Esophagus squamous epithelium (tissue), 5 donors: ENCODE measurements at places on chromosomes 13 and 19.

DNA sequence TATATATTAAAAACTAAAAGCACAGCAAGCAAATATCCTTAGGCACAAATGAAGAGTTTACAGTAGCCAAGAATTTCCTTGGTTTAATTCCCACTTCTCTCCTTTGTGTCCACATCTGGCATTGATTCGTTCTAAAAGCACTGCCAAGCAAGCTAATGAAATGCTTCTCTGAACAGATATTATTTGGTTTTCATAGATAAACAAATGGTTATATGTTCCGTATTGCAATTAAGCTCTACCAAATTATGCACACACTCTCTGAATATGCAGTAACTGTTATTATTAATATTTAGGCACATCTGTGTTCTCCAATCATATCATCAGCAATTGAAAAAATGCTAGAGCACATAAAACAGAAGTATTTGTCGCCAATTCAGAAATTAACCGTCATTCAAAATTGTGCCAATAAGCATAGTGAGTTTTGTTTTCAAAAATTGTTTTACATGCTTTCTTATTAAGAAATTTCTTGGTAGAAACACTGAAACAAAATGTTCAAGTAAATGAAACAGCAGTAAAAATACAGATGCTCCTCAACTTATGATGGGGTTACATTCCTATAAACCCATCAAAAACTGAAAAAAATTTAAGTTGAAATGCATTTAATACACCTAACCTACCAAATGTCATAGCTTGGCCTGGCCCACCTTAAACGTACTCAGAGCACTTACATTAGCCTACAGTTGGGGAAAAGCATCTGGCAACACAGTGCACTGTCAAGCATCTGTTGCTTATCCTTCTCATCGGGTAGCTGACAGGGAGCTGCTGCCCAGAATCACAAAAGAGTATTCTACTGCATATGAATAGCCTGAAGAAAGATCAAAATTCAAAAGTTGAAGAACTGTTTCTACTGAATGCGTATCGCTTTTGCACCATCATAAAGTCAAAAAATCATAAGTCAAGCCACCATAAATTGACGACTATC lies 2134.7 kb downstream of the PCDH9 start:
- no peak for DNase-seq

DNA sequence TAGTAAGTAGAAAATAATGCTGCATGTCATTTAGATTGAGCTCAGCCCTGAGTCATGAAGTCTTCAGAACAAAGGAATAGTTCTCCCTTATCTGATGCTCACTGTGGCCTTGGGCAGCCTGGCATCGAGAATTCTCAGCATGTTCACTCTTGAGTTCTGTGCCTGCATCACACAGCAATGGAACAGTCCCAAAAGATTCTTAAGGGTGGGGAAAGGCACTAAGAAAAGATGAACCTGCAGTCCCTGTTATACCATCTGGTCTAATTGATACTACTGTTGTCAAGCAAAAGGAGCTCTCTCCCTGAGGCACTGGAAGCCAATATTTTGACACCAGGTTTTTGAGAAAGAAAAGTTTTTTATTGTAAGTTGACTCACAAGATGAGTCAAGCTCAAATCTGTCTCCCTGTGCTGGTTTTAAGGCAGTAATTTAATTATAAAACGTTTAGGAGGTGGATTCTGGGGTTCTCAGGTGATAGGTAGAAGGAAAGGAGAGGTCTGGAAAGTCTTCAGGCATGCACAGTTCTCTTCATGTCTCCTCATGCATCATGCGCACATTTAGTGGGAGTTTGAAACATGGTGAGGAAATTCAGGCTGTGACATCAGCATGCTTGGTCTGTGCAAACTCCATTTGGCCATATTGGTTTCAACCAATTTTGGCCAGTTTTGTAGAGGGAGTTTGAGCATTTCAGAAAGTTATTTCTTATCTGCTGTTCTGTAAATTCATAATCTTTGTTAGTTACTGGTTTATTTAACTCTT lies 38.1 kb upstream of the ZNF766 start:
- DNase-seq, result no peak

- DNase-seq, result no peak
These were observed 59.9 kb downstream of the ZNF724 start for GRCh38 chr19:23190341-23190740.

- DNase-seq, result no peak
These were observed 1029.6 kb downstream of the PCDH9 start for GRCh38 chr13:66200555-66200954.

DNA sequence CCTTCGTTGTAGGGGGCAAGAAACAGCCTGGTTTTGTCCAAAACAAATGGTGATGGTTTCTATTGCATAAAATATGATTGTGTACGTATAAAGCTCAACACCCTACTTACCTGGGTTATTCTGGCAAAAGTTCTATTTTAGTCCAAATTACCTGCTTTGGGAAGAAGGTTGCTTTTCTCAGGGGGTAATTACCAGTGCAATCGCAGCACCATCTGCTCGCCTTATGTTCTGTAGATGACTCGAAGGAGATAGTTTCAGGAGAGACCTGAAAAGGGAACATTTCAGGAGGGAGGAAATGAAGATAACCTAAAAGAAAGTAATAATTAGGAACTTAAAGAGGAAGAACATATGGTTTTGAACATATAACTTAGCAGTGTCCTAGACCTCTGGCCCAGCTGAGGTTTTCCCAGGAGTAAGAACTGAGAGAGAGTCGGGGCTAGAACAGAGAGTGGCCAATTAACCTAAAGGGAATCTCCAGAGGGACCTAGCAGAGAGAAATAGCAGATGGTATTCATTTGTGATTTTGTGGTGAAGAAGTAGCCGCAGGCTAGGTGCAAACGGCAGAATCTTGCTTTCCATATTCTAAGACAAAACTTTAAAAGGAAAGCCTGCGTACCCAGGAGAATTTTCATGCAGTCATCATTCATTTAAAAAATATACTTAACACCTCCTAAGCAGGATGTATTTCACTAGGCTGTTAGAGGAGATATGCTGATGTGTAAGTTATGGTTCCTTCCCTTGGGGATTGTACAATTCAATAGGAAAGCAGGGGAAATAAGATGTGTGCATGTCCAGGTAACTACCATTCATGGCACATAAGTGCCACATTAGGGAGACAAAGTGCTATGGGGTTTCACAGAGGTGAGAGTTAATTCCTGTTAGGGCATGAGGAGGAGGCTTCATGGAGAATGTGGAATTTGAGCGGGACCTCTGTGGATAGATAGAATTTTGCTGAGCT lies 113.0 kb upstream of the SLC10A2 start:
- no peak for DNase-seq

DNA sequence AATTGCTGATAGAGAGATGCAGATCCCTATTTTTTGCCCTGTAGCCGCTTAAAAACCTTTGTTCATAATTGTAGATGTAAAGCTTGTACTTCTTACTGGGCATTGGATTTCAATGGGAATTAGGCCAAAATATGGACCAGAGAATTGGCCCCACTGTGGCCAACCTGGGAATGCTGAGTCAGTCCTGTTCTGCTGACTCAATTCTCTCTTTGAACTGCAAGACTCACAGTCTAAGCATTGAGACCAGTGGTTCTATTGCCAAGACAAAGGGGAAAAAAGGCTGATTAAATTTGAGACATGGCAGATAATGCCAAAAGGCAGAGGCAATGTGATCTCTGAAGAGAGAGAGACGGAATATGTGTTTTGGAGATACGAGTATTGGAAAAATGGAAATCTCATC lies 72.5 kb upstream of the UBL3 start:
- DNase-seq, result no peak

GRCh38 chr13:27001705-27002104 lies 169.9 kb downstream of the USP12 start:
- no peak for DNase-seq

- DNase-seq, result no peak
These were observed 110.8 kb upstream of the PABPC3 start for GRCh38 chr13:24985107-24985506.

- no peak for DNase-seq
These were observed 231.7 kb upstream of the MIR17HG start for GRCh38 chr13:91115776-91116175.

DNA sequence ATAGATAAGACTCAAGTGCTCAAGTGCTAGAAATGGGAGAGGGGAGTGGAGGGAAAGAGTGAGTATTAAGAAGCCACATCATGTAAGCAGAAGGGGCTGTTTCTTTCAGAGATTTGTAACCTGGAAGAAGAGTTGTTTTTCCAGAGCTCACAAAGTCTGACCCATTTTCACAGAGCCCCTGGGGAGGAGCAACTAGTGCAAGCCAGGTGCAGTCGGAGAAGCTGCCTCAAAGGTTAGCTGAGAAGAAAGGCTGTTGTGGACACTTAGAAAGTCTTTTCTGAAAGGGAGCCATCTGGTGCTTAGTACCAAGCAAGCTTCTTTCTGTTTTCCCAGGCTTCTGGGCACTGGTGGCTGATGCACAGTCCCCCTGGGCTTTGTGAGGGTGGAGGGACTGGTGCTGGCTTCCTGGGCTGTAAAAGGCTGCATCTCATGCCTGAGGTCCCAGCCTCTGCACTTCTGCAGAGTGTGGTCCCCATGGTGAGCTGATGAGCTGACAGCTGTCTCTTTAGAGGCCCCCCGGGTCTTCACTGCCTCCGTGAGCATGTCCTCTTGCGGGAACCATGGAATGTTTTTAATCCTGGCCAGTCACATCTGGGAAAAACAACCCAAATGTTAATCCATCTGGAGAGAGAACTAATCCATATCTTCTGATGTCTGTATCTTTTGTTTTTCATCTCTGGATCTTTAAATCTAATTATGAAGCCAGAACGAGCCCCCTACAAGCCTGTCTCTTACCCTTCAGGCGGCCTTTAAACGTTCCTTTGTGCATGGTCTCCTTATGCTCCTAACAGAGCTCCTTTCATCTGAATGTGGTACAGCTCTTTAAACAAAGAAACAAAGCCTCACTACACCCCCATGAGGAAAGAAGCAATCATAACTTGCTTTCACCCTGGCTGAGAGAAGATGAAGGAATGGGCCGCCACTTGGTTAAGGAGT lies 40.2 kb downstream of the OLFM4 start:
- no peak for DNase-seq

DNA sequence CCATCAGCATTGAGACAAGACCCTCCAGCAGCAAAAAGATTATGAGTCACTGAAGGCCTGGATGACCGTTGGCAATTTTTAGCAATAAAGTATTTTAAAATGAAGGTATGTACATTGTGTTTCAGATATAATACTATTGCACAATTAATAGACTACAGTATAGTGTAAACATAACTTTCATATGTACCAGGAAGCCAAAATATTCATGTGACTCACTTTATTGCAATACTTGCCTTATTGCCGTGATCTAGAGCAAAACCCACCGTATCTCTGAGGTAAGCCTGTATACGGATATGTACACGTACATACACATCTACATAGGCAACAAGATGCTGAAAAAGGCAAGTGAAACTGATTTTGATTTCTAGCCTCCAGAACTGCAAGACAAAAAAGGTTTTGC lies 103.3 kb downstream of the EDNRB start:
- no peak for DNase-seq

DNA sequence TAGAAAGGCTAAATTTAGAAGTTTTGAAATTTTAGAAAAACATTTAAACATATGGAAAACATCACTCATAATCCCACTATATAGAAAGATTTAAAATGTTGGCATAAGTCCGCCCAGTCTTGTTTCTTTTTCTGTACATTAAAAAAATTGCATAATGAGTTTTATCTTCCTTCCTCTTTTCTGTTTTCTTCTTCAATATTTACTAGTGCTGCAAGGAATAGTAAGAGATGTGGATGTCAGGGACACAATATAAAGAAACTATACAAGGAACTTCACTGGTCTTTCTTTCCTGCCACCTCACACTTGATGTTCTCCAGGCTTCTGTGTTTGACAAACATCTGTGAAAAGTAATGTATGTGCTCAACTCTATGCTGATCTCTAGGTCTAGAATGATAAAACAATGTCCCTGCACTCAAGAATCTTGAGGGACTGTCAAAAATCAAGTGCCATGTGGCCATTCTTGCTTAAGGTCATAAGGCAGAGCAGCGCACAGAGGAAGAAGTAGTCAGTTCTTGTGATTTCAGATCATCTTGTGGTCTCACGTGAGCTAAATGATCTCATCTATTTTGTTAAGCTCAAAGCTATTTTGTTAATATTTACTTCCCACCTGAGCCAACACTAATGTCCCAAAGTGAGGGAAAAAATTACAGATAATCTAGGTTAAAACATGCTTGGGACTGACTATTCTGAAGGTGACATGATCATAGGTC lies 186.9 kb upstream of the OBI1 start:
- no peak for DNase-seq

GRCh38 chr13:48925001-48925400 lies 50.7 kb upstream of the FNDC3A start:
- DNase-seq, result no peak

DNA sequence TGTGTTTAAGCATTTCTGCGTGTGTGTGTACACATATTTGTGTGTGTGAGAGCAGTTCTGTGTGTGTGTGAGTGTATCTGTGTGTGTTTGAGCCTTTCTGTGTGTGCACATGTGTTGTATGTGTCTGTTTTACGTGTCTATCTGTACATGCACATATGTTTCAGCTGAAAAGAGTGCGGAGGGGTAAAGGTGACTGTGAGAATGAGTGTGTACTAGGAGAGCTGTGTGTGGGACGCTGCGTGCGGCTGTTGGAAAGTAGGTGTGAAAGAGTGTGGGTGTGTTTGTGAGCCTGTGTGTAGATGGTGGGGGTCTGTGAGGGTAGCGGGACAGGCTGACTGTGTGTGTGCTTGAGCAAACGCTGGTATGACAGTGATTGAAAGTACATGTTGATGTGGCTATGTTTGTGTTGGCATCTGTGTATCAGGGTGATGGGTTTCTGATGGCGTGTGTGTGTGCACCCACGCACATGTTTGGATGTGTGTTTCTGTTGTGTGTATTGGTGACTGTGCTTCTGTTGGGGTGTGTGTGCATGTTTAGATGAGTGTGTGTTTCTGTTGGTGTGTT lies 7.5 kb upstream of the TPM4 start:
- no peak for DNase-seq
